ENCODE measurements at places on chromosomes 16 and 17.
A peak's percentile ranks its signal among the peaks of the same experiment; 100 is the strongest.

DNA sequence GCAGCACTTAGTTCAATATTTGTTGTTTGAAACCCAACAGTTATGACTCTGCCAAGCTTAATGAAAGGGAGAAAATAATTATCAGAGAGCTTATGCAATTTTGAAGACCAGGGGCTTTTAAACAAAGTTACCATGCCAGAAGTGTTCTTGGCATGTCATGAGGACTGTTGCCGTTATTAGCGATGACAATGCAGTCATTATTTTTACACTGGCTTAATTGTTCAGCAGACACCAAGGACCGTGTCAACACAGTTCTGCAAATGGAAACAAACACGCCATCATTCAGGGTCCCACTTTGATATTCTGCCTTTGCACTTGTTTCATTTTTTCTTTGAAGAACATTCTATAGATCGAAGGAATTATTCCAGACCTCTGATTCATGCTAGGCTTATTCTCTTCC, 518.5 kb downstream of the CDH13 start:
- DNase-seq, result no peak

GRCh38 chr17:4565209-4566141, 5.1 kb upstream of the GGT6 start:
- DNase-seq, result peak; percentile 30

DNA sequence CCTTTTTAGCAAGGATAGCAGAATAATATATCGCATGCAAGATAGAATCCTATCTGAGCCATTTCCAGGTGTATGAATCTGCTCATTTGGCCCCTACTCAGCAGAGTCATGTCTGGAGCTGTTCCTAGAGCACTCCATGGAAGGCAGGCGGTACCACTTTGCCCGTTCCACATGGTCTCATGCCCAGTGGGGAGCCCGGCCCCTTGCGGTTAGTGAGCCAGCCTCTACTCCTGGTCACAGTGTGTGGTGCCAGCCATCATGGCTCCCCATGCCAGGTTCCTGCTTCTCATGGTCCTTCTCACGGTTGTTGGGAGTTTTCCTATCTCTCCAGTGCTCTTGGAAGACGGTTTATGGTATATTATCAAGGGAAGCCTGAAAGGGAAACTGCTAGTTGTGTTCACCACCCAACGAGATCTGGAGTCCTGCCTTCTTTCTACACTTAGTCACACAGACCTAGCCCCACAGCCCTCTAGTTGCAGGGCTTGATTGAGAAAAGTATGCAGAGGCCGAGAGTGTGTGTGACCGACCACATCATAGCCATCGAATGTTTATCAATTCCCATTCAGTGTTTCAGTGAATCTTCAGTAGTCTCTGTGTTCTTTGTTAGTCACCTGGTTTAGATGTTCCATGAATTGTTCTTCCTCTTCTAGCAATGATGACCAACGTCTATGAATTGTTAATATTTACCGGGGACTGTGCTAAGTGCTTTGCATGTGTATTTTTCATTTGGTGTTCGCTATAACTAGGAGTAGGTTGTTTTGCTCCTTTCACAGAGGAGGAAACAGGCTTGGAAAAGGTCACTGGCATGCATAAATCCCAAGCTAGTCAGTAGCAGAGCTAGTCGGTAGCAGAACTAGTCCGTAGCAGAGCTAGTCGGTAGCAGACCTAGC, 9.6 kb downstream of the JPT2 start:
- no peak for DNase-seq

DNA sequence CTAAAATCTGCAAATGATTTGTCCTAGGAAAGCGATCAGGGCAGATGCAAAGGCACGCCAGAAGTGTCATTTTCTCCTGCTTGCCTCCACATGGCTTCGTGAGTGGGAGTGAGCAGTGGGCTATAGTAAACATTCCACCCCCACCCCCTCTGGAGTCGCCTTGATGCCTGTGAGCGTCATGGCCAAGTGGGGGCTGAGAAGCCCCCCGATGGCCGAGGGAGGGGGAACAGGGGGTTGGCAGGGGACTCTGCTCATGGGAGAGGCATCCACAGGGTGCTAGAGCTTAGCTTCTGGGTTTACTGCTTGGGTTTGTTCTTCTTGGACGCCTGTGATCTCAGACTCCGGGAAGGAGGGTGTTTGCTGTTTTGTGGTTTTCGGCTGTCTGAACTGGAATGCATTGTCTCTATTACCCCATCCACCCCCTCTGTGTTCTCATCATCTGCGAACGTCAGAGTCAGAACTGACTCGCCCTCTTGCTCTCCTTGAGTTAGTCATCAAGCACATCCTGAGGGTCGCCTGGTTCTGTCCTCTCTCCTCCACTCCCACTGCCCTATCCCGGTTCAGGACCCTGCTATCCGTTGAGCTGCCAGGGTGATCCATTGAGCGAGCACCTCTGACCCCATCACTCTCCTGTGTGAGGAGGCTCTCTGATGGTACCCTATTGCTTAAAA, 15.4 kb downstream of the TNS4 start:
- DNase-seq, result no peak

GRCh38 chr17:9251273-9251672, 230.0 kb downstream of the NTN1 start:
- DNase-seq, result no peak

DNA sequence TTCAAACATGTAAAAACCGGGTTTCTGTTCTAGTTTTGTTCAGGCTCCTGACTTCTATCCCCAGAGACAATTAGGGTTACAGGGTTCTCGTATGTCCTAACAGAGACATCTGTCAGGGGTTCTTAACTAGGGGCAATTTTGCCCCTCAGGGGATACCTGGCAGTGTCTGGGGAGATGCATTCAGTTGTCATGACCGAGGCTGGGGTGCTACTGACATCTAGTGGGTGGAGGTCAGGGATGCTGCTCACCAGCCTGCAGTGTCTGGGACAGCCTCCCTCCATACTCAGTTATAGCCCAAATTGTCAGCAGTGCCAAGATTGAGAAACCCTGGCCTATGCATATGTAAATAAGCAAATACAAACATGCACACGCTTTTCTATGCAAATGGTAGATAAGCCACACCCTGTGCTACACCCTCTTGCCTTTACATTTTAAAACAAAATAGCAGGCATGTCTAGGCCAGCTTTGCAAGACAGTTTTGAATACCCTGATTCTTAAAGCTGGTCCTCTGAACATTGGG, 37.4 kb downstream of the CLEC16A start:
- no peak for DNase-seq
